Activated CD4-positive, alpha-beta T cell treated with anti-CD3 and anti-CD28 coated beads, Interleukin-2, amount 50 U/mL, for 4 hours (primary cell): ENCODE measurements at places on chromosomes 12 and 14.

GRCh38 chr12:99966429-99966828 lies 18.3 kb downstream of the ANKS1B start:
- DNase-seq: no peak

- DNase-seq: no peak
These were observed 27.7 kb downstream of the UBR7 start for GRCh38 chr14:93234798-93235197.

DNA sequence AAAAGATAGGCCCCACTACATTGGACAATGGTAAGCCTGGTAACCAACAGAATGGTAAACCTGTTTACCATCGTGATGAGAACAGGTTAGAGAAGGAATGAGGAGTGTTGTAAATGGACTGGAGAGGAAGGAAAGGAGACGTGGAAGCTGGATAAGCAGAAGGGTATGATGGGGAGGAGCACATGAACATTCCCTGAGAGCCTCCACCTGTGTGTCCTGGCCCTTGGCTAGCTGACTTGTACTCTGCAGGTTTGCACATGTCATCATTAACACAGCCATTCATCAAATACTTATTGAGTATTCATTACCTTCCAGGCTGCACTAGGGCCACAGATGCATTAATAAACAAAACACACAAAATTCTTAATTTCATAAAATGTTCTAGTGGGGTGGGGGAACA lies 4.3 kb upstream of the IL26 start:
- DNase-seq: no peak

DNA sequence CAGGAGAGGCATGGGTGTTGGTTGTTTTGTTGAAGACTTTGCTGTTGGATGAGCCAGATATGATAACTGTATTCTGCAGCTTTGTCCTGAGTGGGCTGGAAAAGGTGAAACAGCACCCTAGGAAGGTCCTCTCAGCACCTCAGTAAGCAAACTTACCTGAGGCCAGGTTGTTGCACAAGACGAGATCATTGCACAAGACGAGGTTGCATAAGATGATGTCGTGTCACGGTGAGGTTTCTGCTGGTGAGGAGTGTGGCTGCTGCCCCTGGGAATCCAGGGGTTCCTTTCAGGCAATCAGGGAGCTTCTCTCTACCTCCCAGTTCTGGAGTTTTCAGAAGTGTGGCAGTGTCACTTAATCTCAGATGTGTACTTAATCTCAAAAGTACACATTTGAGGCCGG lies 85.6 kb downstream of the GLT1D1 start:
- DNase-seq: no peak

GRCh38 chr12:84644908-84645307 lies 267.7 kb downstream of the SLC6A15 start:
- DNase-seq: no peak

DNA sequence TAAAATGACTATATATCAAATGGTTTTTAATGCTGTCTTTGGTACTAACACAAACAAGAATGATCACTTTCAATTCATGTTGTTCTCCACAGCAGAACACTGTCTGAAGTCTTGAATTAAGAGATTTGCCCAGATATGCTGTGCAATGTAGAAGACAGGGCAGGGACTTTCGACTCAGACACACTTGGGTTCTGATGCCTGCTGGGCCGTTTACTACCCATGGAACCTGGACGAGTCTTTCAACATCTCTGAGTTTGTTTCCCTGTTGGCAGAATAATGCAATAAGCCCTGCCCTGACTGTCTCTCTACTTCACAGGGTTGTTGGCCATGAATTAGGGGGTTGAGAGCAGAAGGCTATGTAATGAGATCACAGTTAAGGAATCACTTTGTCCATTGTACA lies 162.6 kb upstream of the TMPO start:
- no peak for DNase-seq

- no peak for DNase-seq
These were observed 45.3 kb downstream of the TAOK3 start for GRCh38 chr12:118327391-118327790.
